Stimulated activated CD4-positive, alpha-beta T cell treated with anti-CD3 and anti-CD28 coated beads, TNF-alpha, amount 100 ng/mL, for 48 hours (primary cell): ENCODE measurements at places on chromosomes 1 and 21.

DNA sequence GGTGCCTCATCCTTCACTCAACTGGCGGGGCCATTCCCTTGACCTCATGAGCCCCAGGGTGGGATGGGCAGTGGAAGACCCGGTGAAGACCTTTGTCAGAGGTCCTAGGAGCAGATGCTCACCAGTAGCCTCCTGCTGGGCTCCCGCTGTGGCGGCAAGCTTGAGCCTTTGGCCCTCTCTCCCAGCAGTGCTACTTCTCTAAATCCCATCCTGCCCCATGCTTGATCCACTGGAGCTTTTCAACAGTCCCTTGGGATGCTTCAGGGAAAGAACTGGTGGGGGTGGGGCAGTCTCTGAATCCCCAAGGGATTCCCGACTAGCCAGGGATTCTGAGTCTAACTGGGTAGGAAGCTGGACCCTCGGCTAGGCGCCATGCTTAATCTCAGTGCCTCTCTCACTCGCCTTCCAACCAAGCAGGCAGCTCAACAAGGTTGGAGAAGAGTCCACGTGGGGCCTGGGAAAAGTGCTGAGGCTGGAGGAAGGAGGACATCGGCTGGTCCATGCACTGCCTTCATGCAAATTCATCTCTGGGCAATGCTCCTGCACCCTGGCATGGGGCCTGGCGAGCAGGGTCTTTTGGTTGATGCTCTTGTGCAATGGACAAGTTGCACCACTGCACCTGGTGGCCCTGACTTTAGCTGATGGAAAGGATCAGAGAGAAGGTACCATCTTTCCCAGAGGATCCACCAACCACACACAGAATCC lies 190.3 kb downstream of the GRIK3 start:
- DNase-seq = no peak

DNA sequence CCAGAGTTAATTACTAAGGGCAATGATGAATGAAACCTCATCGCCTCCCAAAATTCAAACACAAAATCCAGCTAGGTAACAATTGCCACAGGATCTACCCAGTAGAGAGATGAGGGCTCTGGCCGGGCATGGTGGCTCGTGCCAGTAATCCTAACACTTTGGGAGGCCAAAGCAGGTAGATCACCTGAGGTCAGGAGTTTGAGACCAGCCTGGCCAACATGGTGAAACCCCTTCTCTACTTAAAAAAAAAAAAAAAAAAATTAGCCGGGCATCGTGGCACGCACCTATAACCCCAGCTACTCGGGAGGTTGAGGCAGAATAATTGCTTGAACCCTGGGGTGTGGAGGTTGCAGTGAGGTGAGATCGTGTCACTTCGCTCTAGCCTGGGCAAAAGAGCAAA lies 15.8 kb downstream of the CD2 start:
- DNase-seq = no peak

DNA sequence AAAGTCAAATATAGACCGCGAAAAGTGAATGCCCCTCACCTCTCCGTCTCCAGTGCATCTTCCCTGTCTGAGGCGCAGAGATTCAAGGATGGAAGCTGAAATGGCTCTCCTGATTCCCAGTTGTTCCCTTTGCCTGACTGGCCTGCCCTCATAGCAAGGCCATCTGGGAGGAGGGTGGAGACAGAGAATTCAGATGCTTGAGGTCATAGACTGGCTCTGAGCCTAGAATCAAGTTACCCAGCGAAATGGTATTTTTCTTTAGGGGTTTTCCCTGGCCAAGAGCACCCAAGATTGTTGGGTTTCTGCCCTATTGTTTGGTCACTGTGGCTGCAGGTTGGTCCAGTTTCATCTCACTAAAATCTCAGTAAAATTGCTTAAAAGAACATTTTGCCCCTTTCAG lies 7.2 kb downstream of the METTL13 start:
- DNase-seq = no peak

- DNase-seq = no peak
Observed at GRCh38 chr1:32241001-32241763, 5.8 kb upstream of the FAM167B start.

- DNase-seq = no peak
Observed at GRCh38 chr1:4935807-4936206, 281.4 kb downstream of the AJAP1 start.

GRCh38 chr1:48341221-48341620 lies 118.7 kb downstream of the SLC5A9 start:
- DNase-seq = no peak

- DNase-seq = no peak
Observed at GRCh38 chr1:228339766-228340685, 66.6 kb downstream of the TRIM11 start.

DNA sequence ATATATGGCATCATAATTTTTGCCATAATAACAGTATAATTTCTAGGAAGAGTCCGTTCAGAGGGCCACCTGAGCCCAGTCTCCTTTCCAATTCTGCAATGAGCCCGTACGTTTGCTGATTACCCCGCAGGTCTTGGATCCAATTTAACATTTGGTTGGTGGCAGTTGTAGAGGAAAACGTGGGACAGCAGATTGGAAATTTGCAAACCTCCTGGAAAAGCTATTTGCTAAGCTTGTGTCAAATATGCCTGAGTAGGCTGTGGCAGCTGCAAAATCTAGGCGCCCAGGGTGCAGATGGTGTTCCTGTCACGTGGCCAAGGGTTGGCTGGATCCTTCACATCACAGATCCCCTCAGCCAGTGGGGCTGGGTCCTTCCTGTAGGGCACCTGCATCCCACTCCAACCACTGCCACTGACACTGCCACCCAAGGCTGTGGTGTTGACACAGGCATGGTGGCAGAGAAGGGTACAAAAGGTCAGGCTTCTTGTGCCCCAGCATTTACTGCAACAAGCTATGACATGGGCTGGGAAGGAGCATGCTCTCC lies 174.8 kb upstream of the SYT6 start:
- no peak for DNase-seq

DNA sequence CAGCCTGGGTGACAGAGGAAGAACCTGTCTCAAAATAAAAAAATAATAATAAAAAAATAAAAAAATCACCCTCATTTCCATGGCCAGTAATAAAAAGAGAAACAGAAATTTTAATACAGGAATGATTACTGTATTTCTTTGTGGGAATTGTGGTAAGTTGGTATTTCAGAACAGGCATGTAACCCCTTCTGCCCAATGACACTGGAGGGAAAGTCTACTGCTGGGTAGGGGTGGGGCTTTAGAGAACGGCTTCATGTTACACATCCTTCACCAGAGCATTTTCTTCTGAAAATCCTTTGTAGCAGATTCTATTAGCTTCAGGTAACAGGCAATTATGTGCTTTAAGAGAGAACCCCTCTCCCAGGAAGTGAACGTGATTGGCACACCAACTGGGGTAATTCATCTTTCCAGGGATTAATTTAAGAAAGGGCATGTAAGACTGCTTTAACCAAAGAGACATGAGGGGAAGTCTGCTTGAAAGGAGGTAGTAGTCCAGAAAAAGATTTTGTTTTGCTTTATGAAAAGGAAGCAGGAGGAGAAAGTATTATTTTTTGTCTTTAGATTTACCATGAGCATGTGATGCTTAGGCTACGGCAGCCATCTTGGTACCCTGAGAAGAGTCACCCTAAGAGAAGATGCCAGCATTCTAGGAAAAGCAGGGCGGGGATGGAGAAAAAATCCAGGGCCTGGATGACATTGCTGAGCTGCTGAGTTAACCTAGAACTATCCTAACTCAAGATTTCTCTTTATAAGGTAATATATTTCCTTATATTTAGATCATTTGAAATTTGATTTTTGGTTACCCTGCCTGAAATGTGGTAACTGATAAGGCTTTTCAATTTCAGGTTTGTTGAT lies 57.7 kb upstream of the DPT start:
- no peak for DNase-seq

- no peak for DNase-seq
Observed at GRCh38 chr1:44408212-44408582, 3.1 kb downstream of the RNF220 start.
